ENCODE measurements at places on chromosomes 5 and 9.

DNA sequence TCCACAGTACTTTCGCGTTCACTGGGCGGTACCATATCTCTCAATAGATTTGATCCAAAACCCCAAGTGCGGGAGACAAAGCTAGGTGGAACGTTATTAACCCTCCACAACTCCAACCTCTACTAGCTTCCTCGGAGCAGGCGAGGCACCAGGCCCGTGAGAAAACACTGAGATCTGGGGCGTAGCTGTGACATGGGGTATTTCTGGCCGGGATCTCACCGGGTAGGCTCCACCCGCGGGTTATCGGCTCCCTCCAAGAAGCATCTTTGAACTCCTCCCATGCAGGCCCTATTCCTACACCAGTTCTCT lies 350 bp upstream of the SLC25A46 start:
- no peak for DNase-seq

- no peak for DNase-seq
Measured at GRCh38 chr5:158297002-158297527, 438.1 kb upstream of the CLINT1 start.

DNA sequence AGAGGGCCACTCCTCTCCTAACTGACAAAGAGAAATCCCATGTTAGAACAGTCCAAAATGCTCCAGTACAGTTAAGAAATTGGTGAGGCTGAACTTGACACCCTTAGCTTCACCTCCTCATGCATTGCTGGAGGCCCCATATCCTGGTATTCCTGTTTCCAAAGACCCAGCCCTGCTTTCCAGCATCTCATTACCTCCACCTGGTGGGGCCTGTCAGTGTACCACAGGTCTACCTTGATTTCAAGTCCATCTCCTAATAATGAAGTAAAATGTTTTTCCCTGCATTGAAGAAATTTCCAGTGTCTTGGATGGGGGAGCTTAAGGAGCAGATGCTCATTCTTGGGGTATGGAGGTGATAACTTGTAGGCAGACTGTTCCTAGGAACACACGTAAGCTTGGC lies 70.6 kb upstream of the S1PR3 start:
- DNase-seq, result no peak

- DNase-seq, result no peak
Measured at GRCh38 chr9:87122947-87123685, 175.8 kb upstream of the GAS1 start.

GRCh38 chr5:172802567-172803176 lies 31.4 kb upstream of the ERGIC1 start:
- no peak for DNase-seq

GRCh38 chr5:171823269-171823668 lies 37.7 kb downstream of the SMIM23 start:
- no peak for DNase-seq

DNA sequence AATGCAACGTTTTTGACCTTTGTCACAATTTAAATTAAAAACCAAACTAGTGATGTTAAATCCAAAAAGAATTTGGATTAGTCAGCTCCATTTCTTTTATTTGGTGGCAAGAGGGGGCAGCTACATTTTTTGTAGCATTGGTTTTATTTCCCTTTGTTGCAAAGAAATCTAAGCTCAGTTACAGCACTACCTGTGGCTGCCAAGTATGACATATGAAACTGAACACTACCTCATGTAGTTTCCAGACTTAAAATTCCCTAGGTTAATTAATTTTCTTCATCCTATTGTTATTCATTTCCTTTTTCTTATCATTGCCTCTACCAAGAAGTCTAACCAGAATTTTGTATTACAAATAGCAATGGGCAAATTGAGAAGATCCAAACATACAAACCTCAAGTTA lies 393.5 kb downstream of the BRINP1 start:
- no peak for DNase-seq

GRCh38 chr5:124927735-124928134 lies 181.3 kb upstream of the ZNF608 start:
- no peak for DNase-seq
